ENCODE measurements at places on chromosomes 7 and 10.
A peak's percentile ranks its signal among the peaks of the same experiment; 100 is the strongest.

GRCh38 chr7:151940048-151940811, 16.0 kb upstream of the GALNTL5 start:
- DNase-seq, result peak; percentile 64

DNA sequence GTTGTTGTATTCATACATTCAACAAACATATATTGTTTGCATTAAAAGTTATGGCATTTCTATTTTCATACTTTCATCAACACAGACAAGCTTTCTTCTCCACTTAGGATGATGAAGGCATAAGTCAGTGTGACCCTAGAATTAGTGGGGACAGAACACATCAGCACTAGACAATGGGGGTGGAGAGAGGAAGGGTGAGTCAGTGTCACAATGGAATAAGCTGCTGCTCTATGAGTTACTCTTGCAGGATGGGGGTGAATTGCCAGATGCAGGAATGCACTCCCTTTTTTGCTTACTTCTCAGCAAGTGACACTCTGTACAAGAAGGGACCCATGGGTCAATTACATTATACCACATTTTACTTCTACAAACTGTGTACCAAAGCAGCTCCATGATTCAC, 74.0 kb downstream of the DGKI start:
- DNase-seq, result peak; percentile 82

DNA sequence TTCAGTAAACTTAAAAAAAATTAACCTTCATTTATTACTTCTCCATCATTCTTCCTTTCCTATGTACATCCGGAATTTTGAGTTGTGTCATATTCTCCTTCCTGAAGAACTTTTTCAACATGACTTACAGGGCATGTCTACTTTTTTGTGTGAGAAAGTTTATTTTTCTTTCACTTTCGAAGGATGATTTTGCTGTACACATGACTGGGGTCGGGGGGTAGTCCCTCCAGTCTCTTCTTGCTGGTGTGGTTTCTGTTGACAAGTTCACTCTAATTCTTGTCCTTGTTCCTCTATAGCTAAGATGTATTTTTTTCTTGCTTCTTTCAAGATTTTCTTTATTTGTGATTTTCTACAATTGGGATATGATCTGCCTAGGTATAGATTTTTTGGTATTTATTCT, 55.8 kb downstream of the INPP5A start:
- no peak for DNase-seq

- DNase-seq, result no peak
Measured at GRCh38 chr10:49296836-49297235, 2.1 kb upstream of the C10orf71 start.

- DNase-seq, result peak; percentile 48
Measured at GRCh38 chr10:27153845-27154193, 365 bp downstream of the YME1L1 start.

GRCh38 chr7:127792528-127793342, 140.7 kb downstream of the SND1 start:
- DNase-seq, result peak; percentile 62

GRCh38 chr10:28276384-28276783, 26.5 kb downstream of the MPP7 start:
- DNase-seq, result no peak

- peak; percentile 28 for DNase-seq
Measured at GRCh38 chr7:32879460-32879859, 12.1 kb downstream of the KBTBD2 start.

- DNase-seq, result no peak
Measured at GRCh38 chr7:151900986-151901621, 24.2 kb upstream of the PRKAG2 start.

DNA sequence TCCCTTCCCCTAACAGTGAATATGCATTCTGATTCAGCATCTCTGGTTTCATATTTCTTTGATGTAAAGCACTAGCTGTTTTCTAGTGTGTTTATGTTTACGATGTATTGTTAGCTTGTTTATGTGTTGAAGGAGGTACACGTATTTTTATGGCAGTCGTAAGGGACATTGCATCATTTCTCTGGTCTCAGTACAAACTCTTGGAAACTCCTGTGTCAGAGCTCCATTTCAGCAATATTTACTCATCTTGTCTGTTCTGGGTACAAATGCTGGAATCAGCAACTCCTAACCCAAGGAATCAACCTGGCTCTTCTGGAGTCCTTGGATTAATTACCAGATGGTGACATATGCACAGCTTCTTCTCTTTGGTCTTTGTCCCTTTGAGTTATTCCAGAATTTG, 270.0 kb upstream of the PLXDC2 start:
- DNase-seq, result no peak

- DNase-seq, result peak; percentile 71
Measured at GRCh38 chr10:124992462-124993344, 50.8 kb downstream of the ZRANB1 start.

- DNase-seq, result no peak
Measured at GRCh38 chr10:129601737-129602136, 134.7 kb downstream of the MGMT start.

- DNase-seq, result no peak
Measured at GRCh38 chr10:34845070-34845469, 30.0 kb upstream of the PARD3 start.

DNA sequence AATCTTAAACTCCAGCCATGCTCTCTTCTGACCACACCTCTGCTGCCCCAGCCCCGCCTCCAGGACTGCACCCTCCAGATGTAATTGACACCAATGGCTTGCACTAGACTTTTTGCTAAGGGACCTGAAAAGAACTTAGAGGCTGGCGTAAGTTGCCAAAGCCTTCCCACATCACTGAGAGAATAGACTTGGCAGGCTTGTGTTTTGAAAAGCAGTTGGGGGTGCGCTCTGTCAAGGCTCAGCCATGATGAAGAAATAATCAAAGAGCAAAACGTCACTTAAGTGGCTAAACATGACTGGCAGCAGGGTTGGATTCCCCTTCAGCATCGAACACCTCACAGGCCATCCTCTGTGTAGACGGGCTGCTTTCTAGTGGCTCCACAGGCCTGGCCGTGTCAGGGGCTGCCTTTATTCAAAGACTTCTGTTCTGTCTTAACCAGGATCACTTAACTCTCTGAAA, 195.2 kb upstream of the C7orf33 start:
- DNase-seq, result no peak

DNA sequence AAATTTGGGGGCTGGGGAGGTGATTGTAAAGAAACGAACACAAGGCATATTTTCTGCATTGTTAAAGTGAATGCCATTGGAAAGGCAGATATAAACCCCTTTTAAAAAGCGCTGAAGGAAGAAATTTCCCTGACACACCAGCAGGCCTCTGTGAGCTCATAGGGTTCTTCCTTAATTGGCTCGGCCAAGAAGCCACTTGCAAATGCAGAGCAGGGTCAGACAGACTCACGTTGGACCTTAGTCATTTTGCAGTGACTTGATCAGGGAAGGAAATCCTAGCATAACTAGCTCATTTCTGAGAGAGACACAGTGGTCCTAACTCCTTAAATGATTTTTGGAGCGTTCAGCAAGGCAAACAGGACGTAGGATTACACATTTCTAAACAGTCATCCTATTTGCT, 1461.4 kb downstream of the GATA3 start:
- no peak for DNase-seq

- DNase-seq, result peak; percentile 82
Measured at GRCh38 chr7:111752022-111752582, 189.8 kb upstream of the IMMP2L start.

DNA sequence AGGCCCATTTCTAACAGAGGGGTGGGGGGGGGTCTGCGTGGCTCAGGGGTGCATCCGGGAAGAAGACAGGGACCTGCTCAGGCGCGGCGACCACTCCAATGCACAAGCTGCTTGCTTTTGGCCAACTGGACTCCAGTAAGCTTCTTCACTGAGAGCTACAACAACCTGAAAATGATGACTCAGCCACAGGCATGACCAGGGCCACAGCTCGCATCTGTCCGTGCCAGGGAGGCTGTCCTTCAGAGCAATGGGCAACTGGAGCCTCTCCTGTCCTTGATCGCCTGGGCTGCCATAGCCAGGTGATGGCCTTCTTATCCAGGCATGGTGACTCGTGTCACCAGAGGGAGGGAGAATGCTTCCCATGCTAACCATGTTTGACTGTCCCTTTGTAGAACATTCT, 81.6 kb upstream of the RNF32 start:
- DNase-seq, result no peak

DNA sequence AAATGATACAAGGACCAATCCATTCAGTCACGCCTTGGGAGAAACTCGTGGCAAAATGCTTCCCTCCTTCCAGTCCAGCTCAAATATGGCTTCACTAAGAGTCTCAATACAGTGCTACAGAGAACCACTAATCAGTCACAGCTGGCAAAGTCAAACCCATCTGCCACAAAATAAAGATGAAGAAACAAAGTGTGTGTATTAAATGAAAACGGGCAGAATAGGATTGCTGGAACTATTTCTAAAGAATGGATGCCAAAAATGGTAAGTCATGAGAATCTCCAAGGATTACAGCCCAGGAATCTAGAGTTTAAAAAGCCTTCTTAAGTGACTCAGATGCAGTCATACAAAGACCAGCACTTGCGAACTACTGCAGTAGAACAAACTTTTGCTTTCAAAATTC, 61.9 kb downstream of the CACUL1 start:
- DNase-seq, result no peak

DNA sequence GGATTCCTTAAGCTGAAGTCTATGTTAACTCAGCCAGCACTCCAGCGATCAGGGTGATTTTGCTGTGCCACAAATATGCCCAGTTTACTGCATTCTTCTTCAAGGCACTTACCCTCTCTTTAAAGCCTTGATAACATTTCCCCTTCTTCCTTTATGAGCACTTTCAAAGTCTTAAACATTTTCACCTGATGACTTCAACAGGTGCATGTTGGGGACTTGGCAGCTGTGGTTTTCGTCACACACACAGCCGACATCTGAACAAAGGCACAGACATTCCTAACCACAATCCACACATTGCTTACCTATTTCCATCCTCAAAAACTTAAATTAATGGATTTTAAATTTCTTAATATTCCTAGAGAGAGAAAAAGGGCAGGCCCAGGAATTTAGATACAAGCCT, 331.5 kb downstream of the CRPPA start:
- DNase-seq, result no peak

GRCh38 chr7:157480371-157481050, 143.7 kb downstream of the DNAJB6 start:
- no peak for DNase-seq

DNA sequence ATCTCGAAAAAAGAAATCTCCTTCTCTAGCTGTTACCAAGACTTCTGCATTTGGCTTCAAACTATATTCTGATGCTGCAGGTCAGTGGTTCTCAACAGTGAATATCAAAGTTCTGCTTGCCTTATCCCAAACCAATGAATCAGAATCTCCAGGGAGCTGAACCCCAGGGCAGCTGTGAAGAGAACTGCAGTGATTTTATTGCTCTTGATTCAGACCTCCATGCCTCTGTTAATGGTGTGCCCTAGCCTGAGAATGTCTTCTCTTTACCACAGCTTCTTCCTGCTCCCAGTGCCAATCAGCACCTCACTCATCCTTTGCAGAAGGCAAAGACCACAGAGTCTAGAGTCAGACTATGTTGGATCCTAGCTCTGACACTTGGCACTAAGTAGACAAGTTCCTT, 46.2 kb upstream of the MRLN start:
- no peak for DNase-seq

DNA sequence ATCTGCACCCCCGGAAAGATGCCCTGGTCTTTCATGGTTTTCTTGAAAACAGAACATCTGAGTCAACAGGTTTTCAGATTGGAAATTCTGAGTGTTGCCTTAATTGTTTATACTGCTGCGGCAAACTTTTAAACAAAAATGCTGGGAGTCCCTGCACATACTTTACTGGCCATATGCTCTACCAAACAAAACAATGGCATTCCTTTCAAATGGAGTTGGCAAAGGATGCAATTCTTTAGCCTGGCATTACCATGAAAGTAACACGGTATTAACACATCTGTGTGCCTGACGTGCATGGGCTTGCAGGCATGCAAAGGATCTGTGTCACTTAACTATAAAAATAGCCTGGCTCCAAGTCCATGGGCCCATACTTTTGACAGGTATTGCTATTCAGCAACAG, 4.2 kb downstream of the INHBA start:
- no peak for DNase-seq

DNA sequence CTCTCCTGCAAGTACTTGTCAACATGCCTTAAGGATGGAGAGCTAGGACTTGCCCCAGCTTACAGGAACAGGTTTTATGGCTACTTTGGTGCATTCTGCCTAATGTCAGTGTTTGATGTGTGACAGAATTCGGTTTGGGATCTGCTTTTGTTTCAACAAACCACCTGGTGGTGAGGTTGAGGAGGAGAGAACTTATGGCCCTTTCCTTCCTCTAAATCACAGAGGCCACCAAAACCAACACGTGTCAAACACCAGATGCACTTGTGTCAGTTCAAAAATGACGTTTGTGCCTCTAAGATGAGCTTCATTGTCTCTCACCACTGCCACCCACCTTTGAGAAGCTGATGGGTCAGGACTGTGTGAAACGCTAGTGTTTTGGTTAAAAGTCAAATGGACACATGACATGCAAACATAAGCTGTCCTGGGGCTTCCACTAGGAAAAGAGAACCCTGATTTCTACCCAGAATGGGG, 83.9 kb downstream of the OSBPL3 start:
- DNase-seq, result peak; percentile 77

- DNase-seq, result no peak
Measured at GRCh38 chr10:130352291-130352645, 216.1 kb downstream of the GLRX3 start.

DNA sequence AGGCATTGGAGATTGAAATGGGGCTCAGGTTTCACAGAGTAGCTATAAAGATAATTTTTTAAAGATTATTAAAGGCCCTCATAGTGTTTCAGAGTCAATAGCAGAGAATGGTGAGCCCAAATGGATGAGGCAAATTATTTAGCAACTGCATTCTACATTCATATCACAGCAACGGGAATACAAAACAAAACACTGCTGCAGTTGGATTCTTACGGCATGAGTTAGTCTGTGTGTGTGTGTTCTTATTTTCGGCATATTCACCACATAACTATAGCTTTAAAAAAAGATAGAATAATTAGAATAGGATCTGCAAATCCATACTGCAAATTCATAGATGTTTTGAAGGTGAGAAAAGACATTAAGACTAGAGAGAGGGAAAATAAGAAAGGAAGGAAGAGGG, 66.0 kb downstream of the SUGCT start:
- DNase-seq, result no peak

DNA sequence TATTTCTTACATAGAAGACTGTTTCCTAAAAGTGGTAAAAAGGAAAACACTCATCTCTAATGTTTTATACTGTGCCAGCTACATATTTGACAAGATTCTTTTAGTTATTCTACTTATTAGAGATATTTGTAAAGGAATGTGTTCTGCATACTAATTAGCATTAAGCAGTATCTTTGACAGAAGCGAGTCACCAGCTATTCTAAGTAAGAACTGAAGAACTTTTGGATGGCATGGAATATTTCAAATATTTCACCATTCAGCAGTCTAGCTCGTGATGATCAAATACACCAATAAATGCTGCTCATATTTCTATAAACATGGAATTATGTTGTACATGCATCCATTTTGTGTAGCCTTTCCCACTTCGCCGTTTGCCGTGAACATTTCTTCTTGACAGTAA, 241.6 kb upstream of the TCF7L2 start:
- DNase-seq, result no peak

GRCh38 chr10:127142136-127142535, 54.3 kb downstream of the INSYN2A start:
- DNase-seq, result no peak

GRCh38 chr7:87105401-87105800, 45.9 kb upstream of the ELAPOR2 start:
- DNase-seq, result no peak

All from suppressor macrophage (primary cell).